ENCODE measurements at places on chromosomes 12 and 14.

GRCh38 chr14:91344096-91344495 lies 73.5 kb downstream of the CCDC88C start:
- no peak for DNase-seq

DNA sequence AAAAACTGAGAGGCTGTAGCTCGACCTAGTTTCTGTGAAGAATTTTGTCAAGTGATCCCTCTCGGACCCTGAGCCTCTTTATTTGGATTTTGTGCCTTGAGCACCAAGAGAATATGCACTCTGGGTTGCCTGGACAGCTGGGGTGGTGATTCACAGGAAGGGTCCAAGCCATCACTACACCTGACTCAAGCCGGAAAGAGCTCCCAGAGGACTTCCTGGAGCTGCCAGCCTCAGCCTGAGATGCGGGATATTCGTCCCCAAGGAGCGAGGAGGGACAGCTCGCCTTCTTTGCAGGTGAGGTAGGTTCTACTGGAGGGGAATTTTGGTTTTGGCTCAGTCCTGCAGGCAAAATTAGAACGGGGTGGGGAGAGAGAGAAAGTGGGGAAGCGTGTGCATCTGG lies 94.3 kb downstream of the GALNT8 start:
- DNase-seq = no peak

DNA sequence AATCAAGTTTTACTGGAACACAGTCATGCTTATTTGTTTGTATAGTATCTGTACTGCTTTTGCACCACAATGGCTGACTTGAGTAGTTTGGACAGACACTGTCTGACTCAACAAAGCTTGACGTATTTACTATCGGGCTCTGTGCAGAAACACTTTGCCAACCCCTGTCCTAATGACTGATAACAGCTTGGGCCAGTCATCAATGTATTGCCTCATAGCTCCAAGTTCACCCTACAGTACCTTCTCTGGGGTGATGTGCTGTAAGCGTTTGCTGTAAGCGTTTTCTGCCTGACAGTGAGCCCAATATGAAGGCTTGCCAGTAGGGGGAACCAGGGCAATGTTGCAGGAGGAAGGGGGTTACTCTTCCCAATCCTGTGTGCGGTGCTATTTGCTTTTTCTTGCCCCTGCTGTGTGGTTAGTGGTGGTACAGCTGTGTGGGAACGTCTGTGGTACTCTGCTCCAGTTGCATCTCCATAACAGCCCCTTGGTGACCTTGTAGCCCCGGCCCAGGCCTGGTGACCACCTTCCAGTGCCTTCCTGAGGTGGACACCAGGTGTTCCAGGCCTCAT lies 5.4 kb upstream of the CCDC177 start:
- no peak for DNase-seq

- DNase-seq = no peak
Observed at GRCh38 chr14:29222671-29223268, 456.2 kb downstream of the FOXG1 start.

GRCh38 chr12:64836856-64837255 lies 12.4 kb downstream of the TBC1D30 start:
- DNase-seq = no peak

- DNase-seq = no peak
Observed at GRCh38 chr12:98838231-98838647, 193.1 kb downstream of the APAF1 start.

- DNase-seq = no peak
Observed at GRCh38 chr14:47466916-47467315, 208.5 kb downstream of the MDGA2 start.

- no peak for DNase-seq
Observed at GRCh38 chr12:118060301-118061010, 523 bp downstream of the WSB2 start.

DNA sequence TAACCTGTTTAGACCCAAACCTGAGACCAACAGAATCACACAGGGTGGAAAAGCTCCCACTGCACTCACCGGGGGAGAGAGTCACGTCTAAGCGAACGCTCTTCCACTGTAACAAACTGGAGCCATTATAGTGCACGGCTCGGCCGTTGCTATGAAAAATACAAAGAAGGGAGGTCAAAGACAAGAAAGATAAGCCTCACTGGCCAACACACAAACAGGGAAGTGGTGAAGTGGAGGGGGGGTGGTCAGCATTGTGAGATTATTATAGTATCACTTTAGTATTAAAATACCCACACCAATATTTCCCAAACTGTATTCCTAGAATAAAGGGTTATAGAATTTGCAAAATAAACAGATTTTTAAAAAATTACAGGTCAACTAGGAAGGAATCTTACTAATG lies 90.9 kb downstream of the TRAFD1 start:
- no peak for DNase-seq

DNA sequence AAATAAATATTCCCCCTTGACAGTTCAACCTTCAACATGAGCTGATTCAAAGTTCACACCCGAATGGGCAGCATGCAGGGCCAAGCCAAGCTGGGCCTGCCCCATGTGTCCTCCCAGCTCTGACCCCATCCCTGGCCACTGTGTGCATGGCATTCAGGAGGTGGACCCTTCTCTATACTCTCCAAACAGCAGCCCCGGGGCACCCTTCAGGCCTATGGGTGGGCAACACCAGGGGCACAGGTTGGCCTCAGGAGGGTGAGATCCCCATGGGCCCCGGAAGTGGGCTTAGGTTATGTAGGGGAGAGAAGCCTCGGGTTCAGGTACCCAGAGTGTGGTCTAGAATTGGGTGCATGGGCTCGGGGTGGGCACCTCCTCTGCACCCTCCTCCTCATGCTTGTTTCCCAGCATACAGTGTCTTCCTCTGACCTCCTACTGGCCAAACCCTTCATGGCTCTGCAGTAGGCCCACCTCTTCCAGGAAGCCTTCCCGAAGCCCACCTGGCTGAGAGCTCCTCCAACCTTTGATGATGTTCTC lies 31.5 kb upstream of the BCL7A start:
- DNase-seq = no peak

DNA sequence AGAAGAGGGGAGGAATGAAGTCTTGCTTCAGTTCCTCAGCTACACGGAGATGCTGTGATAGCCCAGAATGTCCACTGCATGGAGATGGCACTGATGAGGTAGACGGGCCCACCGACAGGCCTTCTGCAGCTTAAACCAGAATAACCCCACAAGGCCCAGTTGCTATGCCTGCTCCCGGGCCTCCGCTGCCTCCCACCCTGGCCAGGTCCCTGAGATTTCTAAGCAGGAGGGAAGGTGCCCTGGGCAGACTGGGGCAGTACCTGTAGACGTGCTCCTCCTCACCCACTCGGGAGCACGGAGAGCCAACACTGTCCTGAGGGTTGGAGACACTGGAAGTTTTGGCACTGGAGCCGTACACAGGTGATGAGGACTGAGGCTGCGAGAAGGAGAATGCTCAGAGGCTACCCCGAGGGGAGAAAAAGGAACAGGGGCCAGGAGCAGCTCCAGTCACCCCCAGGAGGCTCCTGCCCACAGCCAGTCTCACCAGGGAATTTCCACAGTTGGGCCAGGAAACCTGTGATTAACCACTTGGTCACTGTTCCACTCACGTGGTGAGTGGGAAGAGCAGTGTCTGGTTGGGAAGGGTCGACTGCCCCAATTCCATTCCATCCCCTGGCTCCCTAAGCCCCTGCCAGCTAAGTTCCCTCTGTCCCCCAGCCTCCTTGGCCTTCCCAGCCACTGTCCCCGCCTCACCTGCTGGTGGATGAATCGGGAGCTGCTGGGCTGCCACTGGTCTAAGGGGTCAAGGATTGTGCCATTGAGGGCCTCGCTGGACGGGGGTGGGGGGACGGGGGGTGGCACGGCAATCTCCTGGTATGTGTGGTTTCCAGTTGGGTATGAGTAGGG lies 22.8 kb upstream of the RPLP0 start:
- DNase-seq = no peak

DNA sequence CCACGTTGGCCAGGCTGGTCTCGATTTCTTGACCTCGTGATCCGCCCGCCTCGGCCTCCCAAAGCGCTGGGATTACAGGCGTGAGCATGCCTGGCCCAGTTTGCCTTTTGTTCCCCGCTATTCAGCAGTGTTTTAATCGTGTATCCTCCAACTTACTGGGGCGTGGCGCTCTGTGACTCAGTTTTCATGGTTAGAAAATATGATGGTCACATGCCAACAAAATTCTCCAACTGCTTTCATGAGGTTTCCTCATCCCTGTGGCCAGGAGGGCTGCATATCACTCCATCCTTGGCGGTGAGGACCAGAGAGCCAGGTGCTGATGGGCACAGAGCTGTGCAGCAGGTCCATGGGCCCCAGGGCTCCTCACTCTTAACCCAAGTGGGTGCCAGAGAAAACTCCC lies 33.0 kb upstream of the PRMT8 start:
- no peak for DNase-seq

- no peak for DNase-seq
Observed at GRCh38 chr12:97235102-97235501, 227.5 kb upstream of the RMST start.

- DNase-seq = no peak
Observed at GRCh38 chr14:23645812-23646647, 9.9 kb downstream of the DHRS2 start.

DNA sequence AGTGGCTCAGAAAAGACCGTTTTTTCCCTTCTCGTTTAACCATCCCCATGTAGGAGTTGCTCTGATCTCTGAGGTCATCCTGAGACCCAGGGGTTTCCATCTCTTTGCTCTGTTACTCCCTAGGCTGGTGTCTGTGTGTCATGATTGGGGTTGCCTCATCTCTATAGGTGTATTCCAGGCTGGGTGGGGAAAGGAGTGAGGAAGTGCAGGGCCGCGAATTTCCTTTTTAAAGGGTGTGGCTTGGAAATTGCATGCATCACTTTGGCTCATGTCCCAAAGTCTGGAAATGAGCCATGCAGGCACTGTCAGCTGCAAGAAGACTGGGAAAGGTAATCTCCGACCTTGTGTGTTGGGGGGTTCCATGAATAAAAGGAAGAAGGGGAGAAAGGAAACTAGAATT lies 201.9 kb downstream of the AACS start:
- no peak for DNase-seq

- DNase-seq = no peak
Observed at GRCh38 chr14:69481815-69482568, 2.5 kb upstream of the PLEKHD1 start.

GRCh38 chr14:58770491-58770982 lies 132.8 kb downstream of the DACT1 start:
- DNase-seq = no peak

DNA sequence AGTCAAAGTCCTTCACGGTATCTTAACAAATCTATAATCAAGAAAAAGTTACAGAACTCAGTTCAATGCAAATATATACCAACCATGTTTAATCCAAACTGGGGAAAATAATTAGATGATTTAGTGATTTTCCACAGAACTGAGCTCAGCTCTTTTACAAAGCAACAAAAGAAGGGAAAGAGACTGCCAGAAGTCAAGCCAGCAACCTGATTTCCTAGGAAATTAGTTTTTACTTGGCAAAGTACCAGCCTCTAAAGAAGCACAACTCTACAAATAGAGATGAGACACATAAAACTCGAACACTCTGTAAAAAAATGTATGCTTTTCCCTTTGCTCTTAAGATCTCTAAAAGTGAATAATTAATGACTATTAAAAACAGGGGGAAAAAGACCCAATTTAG lies 19.4 kb downstream of the NUMB start:
- DNase-seq = no peak

DNA sequence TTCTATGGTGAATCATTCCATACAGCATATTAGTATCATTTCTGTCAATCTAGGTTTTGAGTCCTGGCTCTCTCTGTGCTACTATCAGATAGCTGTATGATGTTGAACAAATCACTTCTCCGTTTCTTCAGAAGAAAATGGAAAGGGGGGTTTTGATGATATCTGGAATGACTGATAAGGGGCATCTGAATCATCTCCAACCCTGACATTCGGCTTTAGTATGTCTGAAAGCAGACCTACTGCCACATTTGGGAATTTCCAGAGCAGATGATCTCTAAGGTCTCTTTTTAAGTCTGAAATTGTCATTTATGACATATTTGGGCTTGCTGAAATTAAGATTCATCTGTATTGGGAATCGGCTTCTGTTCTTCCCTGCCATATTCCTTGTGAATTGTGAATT lies 10.1 kb downstream of the MLF2 start:
- no peak for DNase-seq

DNA sequence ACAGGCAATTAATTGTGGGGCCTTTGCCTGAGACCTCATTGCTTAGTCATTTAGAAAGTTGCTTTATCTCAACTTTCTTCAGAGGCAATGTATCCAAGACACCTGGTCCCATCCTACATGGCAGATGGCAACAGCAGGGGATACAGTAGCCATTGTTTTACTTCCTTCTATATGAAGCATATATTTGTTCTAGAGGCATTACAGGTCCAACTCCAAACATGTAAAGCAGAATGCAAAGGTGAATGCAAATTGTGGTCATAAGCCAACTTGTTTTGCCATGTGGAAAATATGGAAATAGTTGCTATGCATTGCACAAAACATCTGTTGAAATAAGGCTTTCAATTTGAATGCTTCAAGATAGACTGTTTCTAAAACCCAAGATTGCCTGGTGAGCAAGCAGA lies 109.8 kb upstream of the BCAT1 start:
- DNase-seq = no peak

GRCh38 chr12:42846782-42847181 lies 257.2 kb upstream of the PRICKLE1 start:
- no peak for DNase-seq

DNA sequence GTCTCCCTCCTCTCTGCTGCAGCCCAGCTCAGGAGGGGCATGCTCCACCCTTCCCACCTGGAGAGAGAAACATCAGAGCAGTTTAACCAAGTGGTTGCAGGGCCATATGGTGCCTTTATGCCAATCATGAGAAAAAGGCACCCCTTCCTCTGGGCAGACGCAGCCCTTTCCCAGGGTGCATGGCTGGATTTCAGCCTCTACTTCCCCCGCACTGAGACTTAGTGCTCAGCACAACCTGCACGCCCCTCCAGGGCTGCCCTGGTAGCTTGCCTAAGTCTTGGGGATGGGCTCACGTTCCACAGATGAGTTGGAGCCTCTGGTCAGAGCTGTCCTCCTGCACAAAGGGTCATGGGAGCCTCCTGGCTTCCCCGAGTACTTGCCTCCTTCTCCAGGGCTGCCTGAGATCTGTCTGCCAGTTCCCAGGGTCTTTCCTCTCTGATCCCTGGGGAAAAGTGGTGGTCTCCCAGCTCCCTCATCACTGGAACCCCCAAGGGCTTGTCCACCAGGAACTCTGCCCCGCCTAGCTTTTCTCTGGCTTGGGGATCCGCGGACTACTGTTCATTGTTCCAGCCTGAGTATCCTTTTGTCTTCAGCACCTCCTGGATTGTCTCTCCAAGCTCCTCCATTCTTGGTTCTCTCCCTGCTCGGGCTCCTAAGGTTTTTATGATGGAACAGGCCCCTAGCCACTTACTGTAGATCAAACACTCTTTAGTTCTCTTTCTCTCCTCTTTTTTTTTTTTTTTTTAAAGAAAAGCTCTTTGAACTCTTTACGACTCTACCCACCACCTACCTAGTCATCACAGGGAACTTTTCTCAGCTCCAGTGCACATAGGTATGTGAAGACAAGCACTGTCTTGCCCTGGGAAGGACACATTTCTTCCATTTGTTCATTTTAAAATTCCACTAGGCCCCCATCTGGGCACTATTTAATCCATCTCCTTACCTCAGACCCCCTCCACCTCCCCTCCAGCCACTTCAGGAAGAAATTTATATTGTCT lies 6.1 kb upstream of the KRT74 start:
- DNase-seq = no peak
